ENCODE measurements at places on chromosomes 16 and 17.

GRCh38 chr17:14301279-14302090, 604 bp downstream of the HS3ST3B1 start:
- no peak for DNase-seq

- DNase-seq: no peak
Observed at GRCh38 chr17:47713980-47714700, 18.9 kb upstream of the TBX21 start.

DNA sequence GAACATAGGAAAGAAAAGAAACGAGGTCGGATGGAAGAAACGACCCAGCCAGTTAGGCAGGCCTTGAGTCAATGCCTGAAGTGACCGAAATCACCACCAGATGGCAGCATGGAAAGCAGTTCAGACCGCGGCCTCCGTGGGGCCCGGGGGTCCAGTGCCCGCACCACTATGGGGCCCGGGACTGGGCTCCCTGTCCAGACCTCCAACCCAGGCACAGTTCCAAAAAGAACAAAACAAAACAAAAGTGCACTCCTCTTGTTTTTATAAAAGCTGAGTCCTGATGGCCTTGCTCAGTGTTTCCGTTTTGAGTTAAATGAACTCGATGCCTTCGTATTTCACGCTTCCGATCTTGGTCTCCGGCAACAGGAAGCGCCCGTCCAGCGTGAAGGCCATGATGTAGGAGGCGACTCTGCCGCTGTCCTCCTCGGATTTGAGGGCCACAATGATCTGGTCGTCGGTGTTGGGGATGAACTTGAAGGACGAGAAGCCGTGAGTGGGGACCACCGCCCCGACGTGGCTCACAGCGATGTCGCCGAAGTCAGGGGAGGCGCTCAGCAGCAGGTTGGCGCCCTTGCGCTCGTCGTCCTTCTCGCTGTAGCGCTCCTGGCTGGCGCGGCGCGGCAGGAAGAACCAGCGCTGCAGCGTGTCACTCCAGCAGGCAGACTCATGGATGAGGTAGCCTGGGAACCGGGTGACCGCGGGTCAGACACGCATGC, 13.7 kb upstream of the LGALS3BP start:
- DNase-seq: peak; percentile 36

DNA sequence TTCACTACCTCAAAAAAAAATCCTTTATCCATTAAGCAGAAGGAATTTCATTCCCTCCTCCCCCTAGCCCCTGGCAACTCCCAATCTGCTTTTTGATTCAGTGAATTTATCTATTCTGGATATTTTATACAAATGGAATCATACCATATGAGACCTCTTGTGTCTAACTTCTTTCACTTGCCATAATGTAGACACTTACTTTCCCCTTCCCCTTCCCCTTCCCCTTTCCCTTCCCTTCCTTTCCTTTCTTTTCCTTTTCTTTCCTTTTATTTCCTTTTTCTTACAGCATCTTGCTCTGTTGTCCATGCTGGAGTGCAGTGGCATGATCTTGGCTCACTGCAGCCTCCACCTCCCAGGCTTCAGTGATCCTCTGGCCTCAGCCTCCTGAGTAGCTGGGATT, 50.5 kb downstream of the PSMD12 start:
- no peak for DNase-seq

Measured in kidney tubule cell (primary cell).